ENCODE measurements at places on chromosomes 13 and 19.

- no peak for DNase-seq
These were observed 254.2 kb downstream of the ITGBL1 start for GRCh38 chr13:101706651-101707050.

GRCh38 chr19:6021878-6022569 lies 44.1 kb upstream of the RANBP3 start:
- DNase-seq = peak; percentile 95

- no peak for DNase-seq
These were observed 15.7 kb upstream of the ERVV-1 start for GRCh38 chr19:52997975-52998374.

GRCh38 chr13:46520166-46520565 lies 32.8 kb upstream of the LRCH1 start:
- DNase-seq = no peak

DNA sequence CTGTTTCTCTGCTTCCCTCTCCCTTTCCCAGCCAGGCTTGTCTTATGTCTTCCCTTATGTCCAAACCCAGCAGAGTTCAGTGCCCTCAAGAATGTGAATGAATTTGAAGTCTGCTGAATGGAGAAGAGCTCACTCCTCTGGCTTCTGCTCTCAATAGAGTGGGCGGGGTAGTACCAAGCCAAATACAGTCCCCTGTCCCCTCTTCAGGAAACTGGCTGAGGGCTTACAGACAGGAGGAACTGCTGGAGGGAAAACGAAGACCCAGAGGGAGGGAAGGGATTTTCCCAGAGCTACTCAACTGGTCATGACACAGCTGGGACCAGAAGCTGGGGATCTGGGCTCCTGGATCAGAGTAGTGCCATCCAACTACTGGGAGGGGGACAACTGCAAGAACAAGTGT lies 32.9 kb upstream of the POU2F2 start:
- no peak for DNase-seq

DNA sequence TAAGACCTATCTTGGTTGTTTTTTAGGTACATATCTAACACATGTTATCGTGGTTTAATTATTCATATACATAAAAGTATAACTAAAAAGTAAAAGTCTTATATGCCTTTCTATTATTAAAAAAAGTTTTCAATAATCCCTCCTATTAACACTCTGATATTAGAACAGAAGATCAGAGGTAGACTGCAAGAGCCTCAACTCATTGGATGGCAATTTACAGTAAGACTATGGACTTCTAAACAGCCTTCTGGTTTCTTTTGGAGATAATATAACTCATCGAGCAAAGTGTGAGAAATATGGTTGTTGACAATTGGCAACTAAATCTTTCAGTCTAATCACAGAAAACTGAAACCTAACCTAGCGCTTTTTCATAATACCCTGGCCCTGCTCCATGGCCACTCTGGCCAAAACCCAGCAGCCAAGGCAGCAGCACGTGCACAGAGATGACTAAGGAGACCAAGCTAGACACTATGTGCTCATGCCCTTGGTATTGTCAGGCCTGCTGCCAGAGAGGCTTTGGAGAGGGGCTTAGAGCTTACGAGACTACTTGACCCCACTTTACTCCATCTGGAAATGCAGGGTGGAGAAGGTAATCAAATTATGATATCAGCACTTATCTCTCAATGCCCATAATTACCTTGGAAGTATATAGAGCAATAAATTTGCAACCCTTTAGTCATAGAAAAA lies 40.6 kb upstream of the EEF1AKMT1 start:
- DNase-seq = no peak

DNA sequence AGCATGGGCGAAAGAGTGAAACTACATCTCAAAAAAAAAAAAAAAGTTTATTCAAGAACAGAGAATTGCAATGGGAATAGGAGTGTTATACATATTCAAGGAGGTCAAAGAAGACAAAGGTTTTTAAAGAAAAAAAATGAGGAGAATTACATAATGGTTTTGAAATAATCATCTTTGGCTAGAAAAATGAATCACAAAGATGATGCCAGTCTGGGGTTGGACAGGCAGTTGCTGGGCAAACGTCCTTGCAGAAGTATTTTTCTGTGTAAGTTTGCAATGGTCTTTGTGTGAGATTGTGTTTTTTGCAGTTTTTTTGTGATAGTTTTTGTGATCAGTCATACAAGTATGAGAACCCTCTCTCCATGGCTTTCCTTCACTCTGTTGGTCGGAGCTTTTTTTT lies 23.7 kb downstream of the LYPD3 start:
- no peak for DNase-seq

GRCh38 chr19:10817291-10818038 lies 18.5 kb downstream of the TMED1 start:
- DNase-seq = peak; percentile 46

DNA sequence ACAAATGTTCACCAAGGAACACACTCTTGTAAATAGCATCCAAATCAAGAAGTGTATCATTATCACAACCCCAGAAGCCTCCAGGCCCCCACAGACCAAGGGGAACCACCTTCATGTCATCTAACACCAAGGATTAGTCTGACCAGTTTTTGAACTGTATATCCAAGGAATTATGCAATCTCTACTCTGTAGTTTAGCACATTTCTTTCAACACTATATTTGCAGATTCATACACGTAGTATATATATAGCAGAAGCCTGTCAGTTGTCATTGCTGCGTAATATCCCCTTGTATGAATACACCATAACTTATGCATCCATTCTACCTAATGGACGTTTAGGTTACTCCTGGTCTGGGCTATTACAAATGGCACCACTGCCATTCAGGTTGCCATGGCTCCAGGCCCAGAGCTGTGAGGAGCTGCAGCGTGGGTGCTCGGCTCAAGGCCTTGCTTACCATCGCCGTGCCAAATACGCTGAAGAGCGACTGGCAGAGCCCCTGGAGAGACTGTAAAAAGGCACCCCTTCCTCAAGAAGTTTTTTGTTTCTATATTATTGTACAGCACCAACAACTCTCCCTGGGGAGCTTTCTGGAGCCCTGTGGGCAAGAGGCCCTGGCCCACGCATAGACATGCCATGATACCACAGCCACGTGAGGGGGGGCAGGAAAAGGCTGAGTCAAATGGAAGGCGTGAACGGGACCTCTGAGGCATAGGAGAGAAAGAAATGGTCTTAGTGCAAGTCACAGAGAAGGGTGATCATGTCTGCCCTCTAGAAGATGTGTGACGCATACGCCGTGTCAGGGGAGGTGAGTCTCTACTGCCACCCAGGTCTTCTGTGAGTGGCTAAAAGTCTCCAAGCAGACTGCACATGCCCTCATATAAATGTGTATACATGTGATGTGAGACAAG lies 10.8 kb downstream of the LATS2 start:
- DNase-seq = no peak

DNA sequence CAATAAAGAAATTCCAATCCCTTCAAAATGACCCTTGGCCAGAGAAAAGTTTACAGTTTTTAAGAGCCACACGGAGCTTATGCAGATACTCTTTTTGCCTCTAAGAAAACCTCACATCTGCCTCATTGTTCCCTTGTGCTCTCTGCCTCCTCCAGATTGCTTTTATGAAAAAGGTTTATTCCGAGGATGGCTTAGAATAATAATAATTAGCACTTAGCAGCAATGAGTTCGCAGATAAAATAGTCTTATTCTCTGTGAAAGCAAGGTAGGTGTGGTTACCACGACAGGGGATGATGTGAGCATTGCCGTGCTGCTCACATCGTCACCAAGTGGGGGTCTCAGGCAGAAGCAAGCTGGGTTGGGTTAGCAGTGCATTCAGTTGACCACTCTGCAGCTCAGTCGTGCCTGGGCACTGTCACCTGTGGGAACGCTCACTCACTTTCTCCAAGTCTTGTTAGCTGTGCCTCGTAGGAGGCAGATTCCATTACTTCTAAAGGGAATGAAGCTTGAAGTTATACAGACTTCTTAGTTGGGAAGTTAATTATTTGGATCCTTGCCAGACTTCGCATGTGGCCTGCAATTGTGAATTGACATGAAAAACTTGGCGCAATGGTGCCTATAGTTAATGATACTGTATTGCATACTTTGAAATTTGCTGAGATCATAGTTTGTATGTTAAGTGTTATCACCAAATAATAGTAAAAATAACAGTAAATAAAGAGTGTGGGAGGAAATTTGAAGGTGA lies 157.2 kb downstream of the MYO16 start:
- no peak for DNase-seq

DNA sequence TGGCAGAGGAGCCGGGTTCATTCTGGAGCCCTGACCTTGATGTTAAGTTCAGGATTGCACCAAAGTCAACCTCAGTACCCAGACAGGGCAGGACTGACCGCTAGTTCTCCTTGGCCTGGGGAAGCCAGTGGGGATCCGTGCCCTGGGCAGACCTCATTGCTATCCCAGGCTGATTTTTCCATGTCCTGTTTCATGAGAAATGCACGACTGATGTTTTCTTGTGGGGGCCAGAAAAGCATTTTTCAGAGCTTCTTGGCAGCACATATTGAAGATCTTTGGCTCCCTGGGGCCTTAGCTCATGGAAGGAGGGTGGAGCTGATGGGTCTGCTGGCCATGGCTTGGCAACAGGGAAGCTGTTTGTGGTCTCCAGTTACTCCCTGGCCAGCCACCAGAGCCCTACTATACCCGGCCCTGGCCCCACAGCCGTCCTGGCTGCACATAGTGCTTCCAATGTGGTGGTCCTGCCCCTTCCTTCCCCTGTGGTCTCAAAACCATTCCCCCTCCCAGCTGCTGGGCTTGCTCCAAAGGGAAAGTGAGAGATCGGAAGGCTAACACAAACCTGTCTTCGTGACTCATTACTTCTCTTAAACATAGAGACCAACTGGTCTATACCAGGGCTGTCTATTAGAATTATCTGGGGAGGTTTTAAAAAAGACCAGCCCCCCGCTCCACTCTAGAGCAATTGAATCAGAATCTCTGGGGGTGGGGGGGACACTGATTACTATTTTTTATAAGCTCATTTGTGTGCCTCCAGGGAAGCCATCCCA lies 11.2 kb downstream of the IL17D start:
- no peak for DNase-seq

DNA sequence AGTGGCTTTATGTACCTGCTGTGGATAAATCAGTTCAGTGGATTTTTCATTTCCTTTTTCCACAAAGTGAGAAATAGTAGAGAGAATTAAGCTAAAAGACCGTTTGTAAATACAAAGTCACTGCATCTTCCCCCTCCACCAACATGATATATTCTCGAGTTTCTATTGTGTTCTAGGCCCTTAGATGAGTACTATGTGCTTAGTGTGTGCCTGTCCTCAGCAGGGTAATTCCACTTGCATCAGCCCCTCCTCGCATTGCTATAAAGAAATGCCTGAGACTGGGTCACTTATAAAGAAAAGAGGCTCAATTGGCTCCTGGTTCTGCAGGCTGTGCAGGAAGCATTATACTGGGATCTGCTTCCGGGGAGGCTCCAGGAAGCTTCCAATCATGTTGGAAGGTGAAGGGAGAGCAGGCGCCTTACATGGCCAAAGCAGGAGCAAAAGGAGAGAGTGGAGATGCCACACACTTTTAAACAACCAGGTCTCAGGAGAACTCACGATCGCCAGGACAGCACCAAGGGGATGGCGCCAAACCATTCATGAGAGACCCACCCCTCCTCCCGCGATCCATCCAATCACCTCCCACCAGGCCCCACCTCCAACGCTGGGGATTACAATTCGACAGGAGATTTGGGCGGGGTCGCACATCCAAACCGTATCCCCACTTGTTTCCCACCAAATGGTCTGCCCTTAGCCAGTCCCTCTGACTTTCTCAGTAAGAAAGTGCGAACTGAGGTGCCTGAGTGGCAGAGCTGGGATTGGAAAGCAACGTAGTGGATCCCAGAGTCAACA lies 102.3 kb upstream of the ABCC4 start:
- peak; percentile 93 for DNase-seq

- no peak for DNase-seq
These were observed 42.4 kb upstream of the RANBP3 start for GRCh38 chr19:6020166-6020882.

DNA sequence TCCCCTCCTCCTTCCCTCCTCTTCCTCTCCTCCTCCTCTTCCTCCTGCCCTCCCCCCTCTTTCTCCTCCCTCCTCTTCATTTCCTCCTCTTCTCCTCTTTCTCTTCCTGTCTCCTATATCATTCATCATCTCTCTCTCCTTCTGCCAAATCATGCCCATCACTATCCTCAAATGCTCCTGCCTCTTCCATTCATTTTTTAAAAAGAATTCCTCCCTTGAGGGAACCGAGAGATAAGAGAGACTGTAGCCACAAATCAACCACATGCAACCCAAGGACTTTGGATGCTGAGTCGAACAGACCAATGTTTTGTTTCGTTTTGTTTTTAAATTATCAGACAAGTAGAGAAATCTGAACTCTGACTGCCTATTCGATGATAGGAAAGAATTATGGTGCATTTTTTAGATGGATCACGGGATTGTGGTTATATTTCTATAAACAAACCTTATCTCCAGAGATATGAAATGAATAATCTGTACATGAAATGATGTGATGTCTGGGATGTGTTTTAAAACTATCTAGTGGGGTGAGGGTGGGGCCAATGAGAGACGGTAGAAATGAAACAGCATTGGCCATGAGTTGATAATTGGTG lies 9.5 kb upstream of the ZNF541 start:
- no peak for DNase-seq

DNA sequence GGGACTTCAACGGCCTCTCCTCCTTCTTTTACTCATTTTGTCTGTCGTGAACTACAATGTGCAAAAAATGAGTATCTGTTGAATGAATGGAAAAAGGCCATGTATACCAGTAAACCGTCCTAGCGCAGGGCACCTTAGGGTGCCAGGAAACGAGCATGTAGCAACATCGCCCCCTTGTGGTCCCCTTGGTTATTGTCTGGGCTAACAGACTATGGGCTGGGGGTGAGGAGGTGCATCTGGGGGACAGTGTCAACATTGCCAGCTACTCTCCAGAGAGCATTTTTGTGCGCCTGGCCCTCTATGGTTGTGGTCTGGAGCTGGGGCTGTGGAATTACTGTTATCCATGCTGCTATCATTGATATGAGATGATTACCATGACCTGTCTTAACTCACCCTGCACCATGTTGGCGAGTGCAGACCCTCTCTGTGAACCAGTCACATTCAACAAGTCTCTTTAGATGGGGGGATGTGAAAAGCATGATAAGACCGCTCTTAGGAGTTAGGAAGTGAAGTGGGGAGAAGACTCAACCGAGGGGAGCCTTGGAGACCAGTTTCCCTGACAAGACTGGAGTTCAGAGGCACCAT lies 22.8 kb upstream of the SIGLEC11 start:
- DNase-seq = peak; percentile 90

DNA sequence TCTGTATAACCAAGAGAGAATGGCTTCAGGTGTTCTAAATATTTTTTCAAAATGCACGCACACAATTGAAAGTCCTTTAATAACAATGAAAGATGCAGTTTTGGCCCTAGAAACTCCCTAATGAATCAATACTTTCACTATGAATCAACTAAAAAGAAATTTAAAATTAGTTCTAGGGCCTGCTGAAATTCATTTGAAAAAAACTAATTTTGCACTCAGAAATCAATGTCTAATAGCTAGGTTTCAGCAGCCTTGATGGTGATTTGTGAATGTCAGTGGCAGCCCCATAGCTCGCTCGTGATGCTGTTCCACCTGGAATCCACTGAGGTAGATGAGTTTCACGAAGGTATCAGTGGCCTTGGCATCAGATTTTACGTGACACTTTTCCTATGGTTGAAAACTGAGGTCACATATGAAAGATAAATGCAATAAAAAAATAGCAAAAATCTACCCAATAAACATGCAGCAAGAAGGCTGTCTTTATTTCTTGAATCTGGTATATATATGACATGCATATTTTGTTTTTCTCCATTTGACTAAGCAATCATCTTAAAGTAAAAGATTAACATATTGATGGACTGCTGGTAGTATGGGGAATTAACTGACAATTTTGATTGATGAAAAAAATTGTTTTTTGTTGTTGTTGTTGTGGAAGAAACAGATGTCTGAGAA lies 141.0 kb downstream of the AKAP11 start:
- DNase-seq = no peak
